ENCODE measurements at places on chromosomes 6 and 20.

DNA sequence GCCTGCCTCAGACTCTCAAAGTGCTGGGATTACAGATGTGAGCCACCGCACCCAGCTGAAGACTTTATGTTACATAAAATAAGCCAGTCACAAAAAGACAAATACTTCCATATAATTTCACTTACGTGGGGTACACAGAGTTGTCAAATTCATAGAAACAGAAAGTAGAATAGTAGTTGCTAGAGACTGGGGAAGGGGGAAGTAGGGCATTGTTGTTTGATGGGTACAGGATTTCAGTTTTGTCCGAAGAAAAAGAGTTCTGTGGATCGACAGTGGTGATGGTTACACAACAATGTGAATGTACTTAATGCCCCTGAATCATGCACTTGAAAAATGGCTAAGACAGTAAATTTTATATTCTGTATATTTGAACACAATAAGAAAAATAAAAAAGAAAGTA, 41.6 kb upstream of the ANKEF1 start:
- DNase-seq, result no peak

GRCh38 chr6:108618623-108619152, 58.0 kb downstream of the FOXO3 start:
- no peak for DNase-seq

DNA sequence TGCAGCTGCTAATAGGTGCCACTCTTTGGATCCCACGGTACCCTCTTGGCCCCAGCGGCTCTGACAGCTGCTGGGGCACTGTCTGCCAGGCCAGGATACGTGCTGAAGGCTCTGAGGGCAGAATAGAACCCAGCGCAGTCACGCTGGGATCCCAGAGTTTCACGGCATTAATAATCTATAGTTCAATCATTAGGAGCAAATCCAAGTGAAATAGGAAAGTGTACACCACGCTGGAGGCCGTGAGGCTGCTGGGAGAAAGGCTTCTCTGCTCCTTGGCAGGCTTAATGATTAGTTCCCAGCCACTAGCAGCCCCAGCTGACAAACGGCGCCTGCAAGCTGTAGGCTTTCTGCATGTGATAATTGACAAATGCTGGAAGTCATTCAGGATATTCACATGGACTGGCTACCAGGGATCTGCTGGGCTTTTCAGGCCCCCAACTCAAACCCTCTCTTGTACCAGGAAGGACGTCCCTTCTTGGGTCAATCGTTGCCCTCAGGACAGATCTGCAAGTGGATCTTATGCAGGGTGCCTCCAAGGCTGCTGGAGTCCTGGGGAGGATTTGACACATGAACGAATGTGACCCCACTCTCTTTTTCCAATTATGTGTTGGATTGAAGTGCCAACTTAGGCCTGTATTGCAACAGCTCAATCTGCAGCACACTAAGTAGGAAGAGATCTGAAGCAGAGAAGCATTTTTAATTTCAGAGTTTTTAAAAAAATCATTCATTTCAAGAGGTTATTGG, 50.1 kb upstream of the INSM1 start:
- no peak for DNase-seq

- DNase-seq, result no peak
Measured at GRCh38 chr20:37510226-37510625, 10.8 kb upstream of the NNAT start.

GRCh38 chr6:106206905-106207304, 118.7 kb downstream of the ATG5 start:
- DNase-seq, result no peak

DNA sequence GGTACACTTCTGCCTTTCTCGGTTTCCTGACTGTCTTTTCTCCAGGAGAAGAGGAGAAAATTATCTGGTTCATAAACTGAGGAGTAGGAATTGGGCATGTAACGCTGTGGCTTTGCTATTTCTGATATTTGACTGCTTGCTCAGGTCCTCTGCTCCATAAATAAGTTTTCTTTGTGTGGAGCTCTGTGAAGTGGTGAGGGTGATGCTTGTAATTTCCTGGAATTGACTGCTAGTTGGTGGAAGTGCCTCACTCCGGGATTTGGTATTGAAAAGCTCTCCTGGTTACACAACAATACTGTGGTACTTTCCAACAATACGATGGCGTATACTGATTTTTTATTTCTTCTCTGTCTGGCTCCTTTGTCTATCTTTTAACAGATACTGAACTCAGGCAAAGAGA, 25.1 kb upstream of the LAMA2 start:
- DNase-seq, result no peak

DNA sequence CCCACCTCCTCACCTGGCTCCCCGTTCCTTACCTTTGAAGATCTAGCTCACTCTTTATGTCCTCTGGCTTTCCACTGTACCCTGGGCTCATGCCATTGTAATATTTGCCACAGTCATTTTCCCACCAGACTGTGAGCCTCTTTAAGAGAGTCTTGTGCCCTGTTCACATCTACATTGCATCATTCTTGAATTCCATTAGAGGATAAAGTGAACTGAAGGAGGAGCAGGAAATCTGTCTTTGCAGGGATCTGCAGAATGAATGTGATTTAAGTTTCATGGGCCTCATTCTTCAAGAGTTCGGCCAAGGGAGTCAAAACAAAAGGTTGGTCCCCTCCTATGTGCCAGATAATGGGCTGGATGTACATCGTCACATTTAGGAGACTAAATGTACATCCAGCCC, 272.6 kb upstream of the CITED2 start:
- DNase-seq, result no peak

DNA sequence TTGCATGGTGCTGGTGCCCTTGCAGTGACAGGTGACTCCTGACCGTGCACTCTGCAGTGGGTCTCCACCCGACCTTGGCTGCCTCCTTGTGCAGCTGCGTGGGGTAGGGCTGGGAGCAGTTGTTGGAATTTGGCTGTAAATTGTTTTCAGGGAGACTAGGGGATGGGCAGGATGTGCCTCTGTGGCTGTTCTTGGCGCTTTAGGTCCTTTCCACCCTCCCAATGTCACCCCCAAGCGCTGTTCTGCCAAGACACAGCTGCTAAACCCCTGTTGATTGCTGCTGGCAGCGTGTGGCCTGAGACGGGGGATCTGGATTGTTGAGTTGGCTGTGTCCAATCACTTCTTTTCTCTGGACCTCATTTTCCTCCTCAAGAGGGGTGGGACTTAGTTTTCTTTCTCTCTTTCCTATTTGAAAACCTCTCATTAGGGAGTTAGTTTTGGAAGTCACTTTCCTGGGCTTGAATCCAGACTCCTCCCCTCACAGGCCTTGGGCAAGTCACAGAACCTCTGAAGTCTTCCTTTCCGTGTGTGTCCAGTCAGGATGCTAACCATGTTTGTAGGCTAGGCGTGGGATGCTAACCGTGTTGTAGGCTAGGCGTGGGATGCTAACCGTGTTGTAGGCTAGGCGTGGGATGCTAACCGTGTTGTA, 8.5 kb downstream of the IGF2R start:
- DNase-seq, result no peak

DNA sequence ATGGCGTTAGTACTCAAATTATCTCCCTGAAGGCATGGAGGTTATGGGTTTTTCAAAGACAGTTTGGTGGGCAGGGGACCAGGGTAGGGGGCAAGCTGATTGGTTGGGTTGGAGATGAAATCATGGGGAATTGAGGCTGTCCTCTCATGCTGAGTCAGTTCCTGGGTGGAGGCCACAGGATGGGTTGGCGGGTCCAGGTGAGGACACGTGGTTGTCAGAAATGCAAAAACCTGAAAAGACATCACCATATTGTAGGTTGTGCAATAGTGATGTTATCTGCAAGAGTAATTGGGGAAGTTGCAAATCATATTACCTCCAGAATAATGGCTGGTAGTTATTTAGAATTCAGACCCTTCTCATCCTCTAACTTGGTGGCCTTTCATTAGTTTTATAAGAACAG, 30.1 kb downstream of the GPX6 start:
- no peak for DNase-seq

DNA sequence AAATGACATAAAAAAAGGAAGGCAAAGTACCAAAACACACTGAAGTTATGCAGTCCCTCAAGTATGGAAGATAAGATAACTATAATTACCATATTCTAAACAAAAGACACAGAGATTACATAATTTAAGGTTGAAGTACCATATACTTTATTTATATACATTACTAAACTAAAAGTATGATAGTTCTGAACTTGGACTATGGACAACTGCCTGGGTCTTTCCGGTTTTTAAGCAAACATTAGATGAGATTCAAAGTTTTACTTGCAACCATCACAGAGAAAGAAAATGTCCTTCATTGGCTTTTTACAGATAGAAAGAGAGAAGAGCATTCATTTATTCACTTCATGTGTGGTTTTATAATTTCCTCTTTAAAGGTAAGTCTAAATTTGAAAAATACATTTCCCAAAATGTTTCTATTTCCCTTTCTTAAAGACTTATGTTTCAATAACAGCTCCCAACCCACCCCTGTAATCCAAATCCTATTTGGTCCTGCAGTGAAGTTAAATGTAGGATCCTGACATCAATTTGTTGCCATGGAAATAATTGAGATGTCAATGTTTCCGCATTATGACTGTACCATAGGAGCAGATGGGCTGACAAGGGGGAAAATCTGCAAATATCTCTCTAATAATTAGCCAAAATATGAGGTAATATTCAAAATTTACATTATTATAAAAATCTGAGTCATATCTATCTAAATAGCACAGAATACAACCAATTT, 63.7 kb downstream of the PTPRK start:
- DNase-seq, result no peak

- DNase-seq, result peak; percentile 45
Measured at GRCh38 chr6:80133020-80133419, 26.5 kb downstream of the BCKDHB start.

DNA sequence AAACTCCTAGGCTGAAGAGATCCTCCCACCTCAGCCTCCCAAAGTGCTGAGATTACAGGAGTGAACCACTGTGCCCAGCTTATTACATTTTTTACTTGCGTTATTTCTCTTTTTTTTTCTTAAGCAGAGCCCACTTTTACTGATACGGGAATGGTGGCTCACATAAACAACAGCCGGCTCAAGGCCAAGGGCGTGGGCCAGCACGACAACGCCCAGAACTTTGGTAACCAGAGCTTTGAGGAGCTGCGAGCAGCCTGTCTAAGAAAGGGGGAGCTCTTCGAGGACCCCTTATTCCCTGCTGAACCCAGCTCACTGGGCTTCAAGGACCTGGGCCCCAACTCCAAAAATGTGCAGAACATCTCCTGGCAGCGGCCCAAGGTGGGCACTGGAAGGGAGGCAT, 10.5 kb downstream of the CAPN11 start:
- DNase-seq, result no peak

DNA sequence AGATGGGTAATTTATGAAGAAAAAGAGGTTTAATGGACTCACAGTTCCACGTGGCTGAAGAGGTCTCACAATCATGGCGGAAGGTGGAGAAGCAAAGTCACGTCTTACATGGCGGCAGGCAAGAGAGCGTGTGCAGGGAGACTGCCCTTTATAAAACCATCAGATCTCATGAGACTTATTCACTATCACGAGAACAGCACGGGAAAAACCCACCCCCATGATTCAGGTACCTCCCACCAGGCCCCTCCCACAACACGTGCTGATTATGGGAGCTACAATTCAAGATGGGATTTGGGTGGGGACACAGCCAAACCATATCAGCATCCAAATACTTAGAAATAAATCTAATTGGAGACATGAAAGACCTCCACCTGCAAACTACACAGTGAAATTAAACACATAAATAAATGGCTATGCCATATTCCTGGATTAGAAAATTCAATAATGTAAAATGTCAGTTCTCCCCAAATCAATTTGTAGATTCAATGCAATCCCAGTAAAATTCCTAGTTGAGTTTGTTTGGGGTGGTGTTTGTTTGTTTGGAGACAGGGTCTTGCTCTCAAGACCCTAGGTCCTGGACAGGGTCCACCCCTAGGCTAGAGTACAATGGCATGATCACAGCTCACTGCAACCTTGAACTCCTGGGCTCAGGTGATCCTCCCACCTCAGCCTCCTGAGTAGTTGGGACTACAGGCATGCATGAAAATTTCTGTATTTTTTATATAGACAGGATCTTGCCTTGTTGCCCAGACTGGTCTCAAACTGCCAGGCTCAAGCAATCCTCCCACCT, 101.6 kb downstream of the TAF4 start:
- no peak for DNase-seq

GRCh38 chr6:155317186-155317585, 2.9 kb upstream of the TFB1M start:
- DNase-seq, result no peak

DNA sequence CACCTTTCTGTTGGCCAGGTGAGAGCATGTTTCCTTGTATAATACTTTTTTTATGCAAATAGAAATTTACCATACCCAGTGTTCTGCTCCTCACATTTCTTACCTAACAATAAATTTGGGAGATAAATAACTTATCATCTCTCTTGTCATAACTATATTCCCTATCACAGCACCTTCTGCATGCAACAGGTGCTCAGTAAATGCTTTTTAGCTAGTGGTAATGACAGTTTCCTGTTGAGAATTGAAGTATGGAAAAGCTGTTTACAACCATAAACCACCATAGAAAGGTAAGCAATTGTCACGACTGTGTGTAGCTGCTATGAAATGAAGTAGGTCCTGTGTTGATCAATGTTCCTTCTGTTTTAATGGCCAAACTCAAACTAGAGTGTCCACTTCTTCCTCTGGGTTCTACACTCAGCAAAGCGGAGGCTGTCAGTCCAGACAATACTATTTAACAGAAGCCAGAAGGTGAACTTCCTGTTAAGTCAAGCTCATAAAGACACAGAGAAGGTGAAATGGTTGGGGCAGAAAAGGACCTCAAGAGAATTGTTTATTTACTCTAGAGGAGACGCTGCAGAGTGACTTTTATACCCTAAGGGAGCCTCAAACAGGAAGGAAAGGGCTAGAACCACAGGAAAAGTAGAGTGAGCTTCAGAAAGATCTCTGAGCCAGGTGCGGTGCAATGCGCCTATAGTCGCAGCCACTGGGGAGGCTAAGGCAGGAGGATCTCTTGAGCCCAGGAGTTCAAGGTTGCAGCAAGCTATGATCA, 84.0 kb upstream of the SLC22A16 start:
- no peak for DNase-seq

GRCh38 chr6:89371849-89372505, 19.5 kb upstream of the UBE2J1 start:
- peak; percentile 87 for DNase-seq

- DNase-seq, result no peak
Measured at GRCh38 chr6:134318236-134318973, 493 bp upstream of the SGK1 start.

- DNase-seq, result no peak
Measured at GRCh38 chr6:137266309-137266586, 47.1 kb upstream of the IFNGR1 start.

- no peak for DNase-seq
Measured at GRCh38 chr6:139611327-139612134, 237.1 kb upstream of the CITED2 start.

DNA sequence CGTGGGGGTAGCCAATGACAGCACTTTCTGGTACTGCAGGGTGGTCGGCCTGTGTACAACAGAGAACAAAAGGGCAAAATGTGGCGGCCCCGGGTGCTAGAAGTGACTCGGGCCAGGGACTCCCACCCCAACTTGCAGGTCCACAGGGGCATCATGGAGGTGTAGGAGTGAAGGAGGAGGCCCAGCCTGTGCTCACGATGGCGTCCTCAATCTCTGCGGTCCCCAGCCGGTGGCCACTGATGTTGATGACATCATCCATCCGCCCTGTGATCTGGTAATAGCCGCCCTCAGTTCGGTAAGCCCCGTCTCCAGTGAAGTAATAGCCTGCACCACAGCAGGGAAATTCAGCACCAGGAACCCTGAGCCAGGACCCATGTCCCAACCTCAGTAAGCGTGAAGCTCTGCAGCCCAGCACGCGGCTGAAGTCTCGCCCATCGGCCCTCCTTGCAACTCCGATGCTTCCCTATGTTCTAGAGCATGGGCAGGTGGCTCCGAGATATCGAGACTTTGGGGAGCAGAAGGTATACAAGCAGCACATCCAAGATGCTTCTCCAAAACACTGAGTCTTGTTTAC, 20.2 kb upstream of the APMAP start:
- no peak for DNase-seq
